EL (cell line): ENCODE measurements at places on chromosomes 11 and 22.

DNA sequence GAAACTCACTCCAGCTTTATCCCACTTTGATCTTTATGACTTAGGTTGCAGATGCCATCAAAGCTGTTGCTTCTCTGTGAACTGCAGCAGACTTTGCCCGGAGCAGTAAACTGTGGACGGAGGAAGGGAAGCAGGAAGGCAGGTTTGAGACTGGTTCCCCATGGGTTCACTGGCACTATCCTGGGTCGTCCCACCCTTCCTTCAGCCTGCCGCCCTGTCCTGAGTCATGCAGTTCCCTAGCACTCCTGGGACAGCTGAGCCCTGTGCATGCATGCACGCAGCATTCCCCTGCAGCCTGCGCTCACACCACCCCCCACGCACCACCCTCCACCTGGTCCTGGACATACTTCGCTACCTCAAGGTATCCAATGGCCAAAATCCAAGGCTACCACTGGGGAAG is 23.5 kb upstream of the P2RY2 start:
- DNase-seq = no peak

DNA sequence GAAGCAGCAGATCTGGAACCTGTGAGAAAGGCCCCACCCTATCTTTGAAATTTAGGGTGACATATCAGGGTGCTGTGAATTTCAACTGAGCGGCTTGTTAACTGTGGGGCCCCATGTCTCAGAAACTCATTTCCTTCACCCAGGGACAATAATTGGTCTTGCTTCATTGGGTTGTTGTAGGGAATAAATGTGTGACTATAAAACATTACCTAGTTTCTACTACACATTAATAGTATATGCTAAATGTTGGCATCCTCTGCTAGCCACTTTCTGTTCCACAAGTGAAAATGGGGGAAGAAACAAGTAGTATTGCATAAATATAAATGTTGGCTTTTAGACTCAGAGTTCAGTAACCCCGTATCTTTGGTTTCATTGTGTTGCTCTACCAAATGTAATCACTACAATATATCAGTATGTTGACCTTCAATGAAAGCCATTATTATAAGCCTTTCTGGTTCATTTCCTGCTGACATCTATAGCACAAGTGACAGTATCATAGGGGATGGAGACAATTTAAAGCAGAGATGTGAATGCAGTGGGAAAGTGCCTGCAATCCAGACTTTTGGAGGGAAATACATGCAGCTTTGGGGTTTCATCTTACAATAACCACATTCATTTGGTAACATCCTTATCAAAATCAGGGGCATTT is 905.5 kb upstream of the RAG2 start:
- no peak for DNase-seq

GRCh38 chr22:17085277-17086181 is 729 bp downstream of the IL17RA start:
- peak; percentile 9 for DNase-seq

DNA sequence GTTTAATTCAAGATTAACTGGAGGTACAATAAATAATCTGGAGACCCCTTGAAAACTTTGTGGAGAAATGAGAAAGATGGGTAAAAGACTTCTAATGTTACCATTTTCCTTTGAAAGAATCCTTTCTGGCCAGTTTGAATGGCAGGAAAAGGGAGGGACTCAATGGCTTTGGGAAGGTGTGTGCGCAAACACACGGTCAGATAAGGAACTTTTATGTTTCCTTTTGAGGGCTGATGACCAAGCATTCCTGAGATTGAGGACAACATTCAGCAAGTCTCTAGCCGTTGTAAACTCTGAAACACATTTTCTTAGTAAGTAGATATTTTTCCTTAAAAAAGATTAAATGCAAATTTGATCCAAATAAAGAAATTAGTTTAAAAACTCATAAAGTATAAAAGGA is 909.7 kb upstream of the TENM4 start:
- no peak for DNase-seq

GRCh38 chr22:29078869-29079207 is 6.0 kb downstream of the KREMEN1 start:
- DNase-seq = no peak

- DNase-seq = no peak
These were observed 43.1 kb downstream of the ARL14EP start for GRCh38 chr11:30365793-30366517.

GRCh38 chr11:118696673-118697226 is 17.3 kb upstream of the TREH start:
- no peak for DNase-seq

DNA sequence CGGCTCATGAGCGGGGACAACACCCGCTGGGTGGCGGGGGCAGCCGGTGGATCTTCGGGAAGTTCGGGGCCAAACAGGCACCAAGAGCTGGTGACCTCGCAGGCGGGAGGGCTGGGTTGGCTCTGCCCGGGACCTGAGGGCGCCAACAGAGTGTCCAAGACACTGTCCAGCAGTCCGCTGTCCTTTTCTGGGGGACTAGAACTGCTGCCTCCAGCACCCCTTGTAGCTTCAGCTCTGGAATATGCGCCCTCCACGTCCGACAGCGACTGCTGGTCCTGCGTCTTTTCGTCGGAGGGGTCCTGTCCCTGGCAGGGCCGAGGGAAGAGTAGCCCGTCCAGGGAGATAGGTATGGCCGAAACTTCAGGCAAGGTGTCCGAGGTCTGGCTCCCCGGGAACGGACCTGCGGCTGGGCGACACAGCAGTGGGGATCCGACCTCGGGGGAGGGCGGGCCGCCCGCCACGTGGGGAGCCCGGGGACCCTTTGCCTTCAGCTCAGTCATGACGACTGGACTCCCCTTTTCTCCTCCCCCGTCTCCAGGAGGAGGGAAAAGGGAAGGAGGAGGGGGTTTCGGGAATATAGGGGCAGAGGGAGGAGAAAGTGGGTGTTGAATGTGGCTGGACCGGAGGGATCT is 926 bp downstream of the PGR start:
- no peak for DNase-seq

DNA sequence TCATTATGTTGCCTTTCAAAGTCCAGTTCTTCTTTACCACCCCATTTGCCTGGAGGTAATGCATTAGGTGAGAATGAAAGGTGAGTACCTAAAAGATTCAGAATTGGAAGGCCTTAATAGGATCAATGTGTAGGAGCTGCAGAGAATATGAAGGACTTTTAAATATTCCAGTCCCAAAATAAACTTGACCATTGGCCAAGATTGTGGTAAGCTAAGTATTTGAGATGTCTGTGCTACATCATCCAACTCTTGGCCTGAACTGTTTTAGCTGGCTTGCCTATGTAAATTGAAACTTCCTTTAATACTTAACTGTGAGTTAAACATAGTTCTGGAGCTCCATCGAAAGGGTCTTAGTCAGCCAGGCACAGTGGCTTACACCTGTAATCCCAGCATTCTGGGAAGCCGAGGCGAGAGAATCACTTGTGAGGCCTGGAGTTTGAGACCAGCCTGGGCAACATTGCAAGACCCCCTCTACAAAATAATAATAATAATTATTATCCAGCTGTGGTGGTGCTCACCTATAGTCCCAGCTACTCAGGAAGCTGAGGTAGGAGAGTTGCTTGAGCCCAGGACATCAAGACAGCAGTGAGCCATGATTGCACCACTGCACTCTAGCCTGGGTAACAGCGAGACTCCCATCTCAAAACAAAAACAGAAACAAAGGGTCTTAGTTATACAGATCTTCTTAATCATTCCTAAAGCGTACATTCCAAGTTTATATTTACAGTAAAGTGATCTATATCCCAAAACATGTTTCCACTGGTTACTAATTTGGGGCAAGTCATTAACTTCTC is 29.8 kb downstream of the MTMR3 start:
- peak; percentile 50 for DNase-seq

DNA sequence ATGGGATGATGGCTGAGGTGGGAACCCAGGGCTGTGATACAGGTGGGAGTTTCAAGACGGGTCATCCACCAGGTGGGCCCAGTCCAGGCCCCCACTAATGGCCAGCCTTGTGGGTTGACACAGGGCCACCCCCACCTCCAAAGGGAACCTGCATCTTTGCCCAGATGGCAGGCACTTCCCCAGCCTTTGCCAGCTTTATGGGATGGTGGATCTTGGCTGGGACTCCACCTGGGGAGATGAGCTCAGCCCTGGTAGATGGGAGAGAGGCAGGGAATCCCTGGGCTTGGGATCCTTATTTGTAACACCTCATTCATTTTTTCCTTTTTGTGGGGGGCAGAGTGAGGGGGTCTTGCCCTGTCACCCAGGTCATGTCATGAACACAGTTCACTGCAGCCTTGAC is 33.4 kb downstream of the CD82 start:
- no peak for DNase-seq

- DNase-seq = peak; percentile 25
These were observed 22.9 kb upstream of the FGF3 start for GRCh38 chr11:69841859-69842698.

- no peak for DNase-seq
These were observed 373.9 kb downstream of the BRD1 start for GRCh38 chr22:49453771-49454170.

GRCh38 chr11:46237248-46238077 is 40.0 kb upstream of the CREB3L1 start:
- peak; percentile 97 for DNase-seq

GRCh38 chr22:30212363-30212995 is 34.1 kb downstream of the LIF start:
- DNase-seq = peak; percentile 93

DNA sequence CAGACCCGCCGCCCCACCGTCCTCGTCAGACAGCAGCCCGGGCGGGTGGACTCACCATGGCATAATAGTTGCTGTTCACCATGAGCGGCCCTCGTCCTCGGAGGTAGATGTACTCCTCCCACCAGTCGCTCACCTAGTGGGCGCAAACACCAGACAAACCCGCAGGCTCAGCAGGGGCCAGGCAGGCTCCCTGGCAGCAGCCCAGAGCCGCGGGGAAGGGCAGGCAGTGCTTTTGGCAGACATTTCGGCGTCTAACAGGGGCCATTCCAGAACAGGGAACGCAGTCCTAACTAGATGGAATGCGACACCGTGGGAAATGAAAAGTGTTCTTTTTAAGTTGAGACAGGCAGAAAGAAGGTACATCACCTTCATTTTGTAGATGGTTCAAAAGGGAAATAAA is 44.9 kb downstream of the CPT1A start:
- DNase-seq = no peak

GRCh38 chr11:126971305-126971704 is 29.3 kb downstream of the KIRREL3 start:
- DNase-seq = no peak
